ENCODE measurements at places on chromosomes 1 and 21. TPM values are rescaled to one million over a fixed set of nuclear protein-coding genes. Genes with fewer than 3 reads are reported as not detected.

DNA sequence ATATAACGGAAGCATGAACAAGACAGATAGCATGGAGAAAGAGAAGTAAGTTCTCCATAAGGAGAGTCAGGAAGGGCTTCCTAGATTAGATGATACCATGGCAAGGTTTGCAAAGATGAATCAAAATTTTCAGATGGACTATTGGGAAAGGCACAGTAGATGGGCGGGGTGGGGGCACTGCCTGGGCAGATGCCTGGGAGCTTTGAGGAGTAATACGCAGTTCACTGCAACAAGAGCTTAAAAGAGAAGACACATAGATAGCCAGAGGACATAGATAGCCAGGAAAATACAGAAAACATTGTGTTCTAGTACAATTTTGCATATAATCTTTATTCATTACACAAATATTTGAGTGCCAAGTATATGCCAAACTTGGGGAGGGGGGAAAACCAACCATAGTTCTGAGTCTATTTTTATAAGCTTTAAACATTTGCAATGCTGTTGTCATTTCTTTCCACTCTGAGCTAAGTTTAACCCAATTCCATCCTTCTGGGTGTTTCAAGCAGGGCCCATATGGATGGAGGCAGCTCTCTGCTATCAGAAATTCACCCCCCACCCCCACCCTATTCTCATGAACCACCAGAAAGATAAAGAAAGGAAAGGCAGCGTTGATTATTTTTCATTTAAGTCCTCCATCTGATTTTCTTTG, 120.6 kb downstream of the NUF2 start:
- DNase-seq, result no peak

DNA sequence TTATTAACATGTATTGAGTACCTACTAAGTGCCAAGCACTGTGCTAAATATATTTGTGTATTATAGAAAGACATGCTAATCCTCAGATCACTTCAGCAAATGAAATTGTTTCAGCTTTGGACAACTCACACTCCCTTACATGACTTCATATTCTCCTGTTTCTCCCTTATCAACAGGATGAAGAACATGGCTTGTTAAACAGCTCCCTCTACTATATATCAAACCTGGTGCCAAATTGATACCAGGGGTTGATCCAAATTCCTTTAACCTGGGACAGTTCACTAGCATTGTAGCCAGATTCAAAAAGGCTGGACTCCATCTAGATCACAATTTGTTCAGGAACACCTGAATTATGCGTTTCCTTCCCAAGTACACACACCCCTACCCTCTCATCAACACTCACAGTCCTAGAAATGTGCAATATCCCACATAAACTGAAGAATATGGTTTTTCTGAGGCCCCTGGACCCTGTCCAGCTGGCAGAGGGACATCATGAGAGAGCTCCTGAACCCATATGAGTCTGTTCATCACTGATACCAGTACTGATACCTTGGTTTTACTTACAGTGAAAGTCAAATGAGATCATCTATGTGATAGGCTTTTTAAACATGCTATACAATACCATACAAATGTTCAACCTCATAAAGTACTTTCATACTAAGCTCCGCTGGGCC, 47.0 kb upstream of the PALMD start:
- DNase-seq, result no peak

DNA sequence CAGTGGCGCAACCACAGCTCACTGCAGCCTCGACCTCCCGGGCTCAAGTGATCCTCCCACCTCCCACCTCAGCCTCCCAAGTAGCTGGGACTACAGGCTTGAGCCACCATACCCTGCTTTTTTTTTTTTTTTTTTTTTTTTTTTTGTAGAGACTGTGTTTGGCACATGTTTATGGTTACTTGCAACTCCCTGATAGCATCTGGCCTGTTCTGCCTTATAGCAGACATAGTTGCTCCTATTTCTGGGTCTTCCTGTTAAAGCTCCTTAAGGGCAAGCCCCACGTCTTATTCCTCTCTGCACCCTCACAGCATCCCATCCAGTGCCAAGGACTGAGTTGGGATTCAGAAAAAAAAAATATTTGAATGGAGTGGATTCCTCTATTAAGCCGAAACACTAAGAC, 17.1 kb upstream of the CNR2 start:
- DNase-seq, result no peak

DNA sequence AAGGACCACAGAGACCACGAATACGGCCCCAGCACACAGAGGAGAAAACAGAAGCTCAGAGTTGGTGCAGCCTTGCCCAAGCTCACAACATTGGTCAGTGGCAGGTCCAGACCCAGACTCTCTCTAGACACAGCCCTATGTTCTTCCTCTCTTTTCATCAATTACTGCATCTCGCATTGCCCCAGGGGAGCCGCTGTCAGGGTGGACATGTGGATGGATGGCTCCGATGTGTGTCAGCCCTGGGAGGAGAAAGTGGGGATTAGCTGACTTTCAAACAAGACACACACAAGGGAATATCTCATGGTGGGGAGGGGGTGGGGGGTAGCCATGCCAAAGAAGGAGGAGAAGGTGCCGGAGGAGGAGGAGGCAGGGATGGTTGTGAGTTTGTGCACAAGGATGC, 556.8 kb downstream of the NPHP4 start:
- DNase-seq, result no peak

DNA sequence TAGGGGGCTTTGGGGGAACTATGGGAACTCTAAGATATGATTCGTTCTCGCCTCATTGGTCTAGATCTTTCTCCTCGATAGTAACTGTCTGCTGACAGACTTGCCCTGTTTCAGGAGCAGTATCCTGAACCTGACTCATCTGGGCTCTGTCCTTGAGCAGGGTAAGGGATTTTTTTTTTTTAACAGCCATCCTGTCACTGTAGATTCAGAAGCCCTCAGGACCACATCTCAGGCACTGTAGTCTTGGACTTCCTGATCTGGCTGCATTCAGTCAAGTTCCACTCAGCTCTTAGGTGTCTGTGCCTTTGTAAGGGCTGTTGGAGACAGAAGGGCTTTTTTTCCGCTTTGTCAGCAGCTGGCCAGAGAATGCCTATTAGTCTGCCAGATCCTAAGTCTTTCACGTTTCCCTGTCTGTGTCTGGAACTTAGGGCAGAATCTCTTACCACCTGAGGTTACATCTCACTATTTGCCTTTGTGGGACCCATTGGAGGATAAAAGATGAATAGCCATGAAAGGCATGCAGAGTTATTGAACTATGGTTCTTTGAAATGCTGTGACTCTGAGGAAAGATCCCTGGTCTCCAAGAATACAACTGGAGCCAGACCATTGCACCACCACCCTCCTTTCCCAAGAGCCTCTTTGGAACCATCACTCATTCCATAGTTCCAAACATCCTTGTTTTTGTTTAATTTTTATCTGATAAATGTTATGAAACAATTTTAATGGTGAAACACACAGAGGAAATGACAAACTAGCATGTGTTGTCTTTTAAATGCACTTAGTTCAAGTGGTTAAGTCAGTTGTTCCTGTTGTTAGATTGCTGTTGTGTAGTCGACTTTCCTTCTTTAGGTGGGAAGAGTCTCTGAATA, 49.7 kb upstream of the MACF1 start:
- no peak for DNase-seq

- DNase-seq, result no peak
Measured at GRCh38 chr21:14825514-14825974, 239.3 kb downstream of the NRIP1 start.

DNA sequence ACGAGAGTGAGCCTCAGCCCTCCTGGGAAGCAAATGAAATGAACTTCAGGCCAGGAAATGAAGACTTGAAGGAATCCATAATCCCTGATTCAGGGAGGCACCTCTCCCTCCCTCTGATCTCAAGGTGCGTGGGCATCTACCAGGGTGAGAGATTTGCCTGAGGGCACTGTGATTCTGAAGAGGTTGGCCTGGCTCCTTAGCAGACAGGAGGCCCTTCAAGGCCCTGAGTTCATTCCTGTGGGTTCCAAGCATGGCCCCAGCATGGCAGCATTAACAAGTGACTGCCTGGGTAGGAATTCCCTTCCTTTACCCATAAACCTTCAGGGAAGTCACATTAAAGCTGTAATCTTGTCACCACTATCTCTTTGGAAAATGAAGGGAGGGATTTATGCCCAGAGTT, 29.8 kb upstream of the IFNGR2 start:
- no peak for DNase-seq

DNA sequence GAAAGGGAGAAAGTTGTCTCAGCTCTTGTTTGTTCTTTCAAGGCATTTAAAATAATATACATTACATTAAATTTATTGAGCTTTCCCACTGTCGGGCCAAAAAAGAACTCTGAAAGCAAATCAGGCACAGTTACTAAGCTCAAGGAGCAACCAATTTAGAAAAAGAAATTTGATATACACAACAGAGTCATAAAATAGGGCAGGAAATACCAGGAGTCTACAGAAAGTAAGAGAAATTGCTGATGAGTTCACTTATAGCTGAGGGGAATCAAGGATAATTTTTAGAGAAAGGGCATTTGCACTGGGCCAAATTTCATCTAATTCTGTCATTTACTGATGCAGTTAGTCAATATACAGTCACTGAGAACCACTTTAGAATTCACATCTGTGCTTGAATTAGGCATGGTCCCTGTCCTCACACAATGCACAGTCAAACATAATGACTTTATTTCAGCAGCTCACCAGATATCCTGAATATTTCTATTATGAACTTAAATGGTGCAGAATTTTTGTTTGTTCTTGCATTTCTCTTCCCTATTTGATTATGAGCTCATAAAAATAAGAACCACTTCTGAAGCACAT, 249.6 kb upstream of the BEND5 start:
- no peak for DNase-seq

DDR2 gene
- 0.16 TPM for total RNA-seq

DNA sequence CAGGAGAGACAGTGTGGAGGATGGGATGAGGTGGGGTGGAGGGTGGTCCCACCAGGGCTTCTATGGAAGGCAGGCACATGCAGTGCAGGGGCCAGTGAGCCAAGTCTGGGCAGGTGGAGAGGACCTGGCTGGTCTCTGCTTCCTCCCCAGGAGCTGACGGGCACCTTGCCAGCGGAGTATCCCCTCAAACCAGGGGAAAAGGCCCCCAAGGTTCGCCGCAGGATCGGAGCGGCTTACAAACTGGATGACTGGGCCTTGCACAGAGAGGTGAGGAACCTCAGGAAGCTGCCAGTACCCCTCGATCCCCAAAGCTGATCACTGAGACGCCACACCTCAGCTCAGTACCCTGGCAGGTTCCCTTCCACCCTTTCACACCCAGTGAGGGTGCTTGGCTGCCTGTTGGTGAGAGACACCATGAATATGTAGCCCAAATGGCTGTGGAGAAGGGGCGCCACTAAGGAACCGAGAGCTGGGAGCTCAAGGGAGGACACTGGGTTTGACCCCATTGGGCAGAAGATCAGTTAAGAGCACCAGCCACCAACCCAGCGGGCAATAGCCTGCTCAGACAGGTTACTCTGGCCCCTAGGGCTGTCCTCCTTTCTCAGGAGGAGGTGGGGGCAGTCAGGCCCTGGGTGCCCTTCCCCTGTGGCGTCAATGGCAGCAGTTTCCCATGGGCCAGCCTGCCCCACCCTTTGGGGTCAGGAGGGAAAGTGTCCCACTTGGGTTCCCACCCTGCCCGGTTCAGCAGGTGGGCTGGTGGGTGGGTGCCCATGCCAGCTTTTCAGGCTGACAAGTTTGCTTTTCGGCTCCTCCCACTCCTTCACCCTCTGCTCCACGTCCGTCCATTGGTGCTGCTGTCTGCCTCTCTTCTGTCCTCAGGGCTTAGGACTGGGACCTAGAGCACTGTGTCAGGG, 5.5 kb downstream of the INAVA start:
- no peak for DNase-seq

DNA sequence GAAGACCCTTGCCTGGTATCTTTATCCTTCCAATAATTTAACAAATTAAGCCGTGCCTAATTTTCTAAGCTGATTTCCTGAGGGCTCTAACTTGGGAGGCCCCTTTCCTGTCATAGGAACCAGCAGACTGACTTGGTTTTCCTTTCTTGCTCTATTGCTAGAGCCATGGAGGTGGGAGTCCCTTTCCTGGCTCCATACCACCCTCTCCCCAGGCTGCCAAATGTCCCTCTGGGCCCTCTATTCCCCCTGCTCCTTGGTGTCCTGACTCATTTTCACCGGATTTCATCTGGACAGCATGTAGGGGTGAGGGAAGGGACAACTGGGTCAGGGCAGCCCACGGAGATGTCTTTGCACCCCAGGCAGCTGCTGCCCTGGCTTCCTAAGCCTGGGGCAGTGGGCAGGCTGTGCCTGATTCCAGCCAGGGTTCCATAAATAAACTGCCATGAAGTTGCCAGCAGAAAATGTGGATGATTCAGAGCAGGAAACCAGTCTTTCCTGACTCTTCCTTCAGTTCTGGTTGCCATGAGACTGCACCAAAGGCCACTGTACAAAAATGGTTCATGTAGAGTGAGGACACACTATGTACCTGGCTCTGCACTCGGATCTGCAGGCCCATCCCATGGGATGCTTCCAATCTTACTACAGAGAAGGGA, 38.0 kb upstream of the SERBP1 start:
- no peak for DNase-seq

- DNase-seq, result no peak
Measured at GRCh38 chr1:225877580-225877979, 4.6 kb downstream of the TMEM63A start.

SLAMF9 gene
- not detected for total RNA-seq

DNA sequence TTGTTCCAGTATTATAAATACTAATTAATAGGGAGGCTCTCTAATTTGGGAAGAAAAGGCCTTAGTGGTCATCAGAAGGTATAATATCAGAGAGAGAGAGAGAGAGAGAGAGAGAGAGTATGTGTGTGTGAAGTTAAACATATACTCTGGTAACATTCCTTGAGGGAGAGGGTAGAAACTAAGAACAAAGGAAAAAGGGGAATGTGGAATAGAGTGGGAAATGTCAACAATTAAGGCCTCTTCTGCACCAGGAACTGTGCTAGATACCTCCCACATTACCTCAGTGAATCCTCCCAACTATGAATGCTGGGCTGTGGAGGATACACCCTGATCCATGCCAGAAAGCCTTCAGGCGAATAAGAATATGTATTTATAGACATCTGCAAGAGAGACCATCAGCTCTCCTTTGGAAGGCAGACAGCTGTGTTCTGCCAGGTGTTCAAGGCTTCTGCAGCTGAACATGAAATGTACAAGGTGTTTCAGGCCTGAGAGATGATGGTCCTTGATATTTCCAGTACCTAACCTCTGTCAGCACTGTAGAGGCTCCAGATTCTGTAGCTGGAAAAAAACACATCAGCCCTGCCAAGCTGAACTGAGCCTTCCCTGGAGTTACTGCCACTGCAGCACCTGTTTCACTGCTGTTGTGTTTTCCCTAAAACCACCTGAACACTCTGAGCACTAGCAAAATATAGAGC, 29.1 kb downstream of the TBX15 start:
- DNase-seq, result no peak

GRCh38 chr1:154337253-154337894, 12.0 kb downstream of the ATP8B2 start:
- no peak for DNase-seq
